ENCODE measurements at places on chromosomes 16 and 17.

GRCh38 chr16:67001726-67002125 lies 13.3 kb downstream of the CES4A start:
- DNase-seq = no peak

GRCh38 chr16:49469930-49470451 lies 96.4 kb downstream of the C16orf78 start:
- DNase-seq = no peak

DNA sequence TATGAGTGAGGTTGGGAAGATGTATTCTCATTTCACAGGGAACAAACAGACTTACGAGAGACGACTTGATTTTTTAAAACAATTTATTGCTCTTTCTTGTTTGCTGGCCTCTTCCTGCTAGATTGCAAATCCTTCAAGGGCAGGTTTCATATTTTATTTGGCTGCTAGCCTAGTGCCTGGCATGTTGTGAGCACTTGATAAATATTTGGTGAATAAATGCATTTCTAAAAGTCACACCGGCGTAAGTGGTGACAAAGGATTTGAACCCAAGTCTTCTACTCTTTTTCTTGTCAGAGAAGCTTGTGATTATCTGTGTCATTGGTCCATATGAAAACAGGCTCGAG lies 1.4 kb downstream of the WWP2 start:
- no peak for DNase-seq

GRCh38 chr17:47945080-47945479 lies 3.7 kb downstream of the PNPO start:
- DNase-seq = no peak

DNA sequence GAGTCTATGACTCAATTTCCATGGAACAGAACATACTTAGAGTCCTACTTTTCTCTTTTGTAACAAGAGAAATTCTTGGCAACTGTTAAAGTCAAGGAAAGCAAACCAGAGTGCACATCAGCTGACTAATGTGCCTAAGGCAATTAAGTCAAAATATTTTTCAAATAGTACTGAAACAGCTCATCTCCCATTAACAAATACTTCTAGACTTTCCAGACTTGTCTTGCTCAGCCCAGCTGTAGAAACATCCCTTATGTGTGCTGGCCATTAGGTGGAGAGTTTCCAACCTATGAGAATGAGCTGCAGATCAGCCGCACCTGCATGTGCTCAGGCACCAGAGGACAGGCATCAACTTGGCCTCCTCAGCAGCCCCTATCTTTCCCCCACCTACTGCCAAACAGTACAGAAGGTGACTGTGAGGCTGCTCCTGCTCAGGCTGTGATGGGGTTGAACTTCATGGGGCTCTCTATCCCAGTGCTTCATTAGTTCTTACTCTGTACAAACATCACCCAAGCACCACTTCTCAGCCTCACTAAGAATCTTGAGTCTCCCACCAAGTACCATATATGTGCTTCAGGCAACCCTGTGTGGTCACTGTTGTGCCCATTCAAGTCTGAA lies 32.2 kb downstream of the TEX2 start:
- DNase-seq = peak; percentile 49

DNA sequence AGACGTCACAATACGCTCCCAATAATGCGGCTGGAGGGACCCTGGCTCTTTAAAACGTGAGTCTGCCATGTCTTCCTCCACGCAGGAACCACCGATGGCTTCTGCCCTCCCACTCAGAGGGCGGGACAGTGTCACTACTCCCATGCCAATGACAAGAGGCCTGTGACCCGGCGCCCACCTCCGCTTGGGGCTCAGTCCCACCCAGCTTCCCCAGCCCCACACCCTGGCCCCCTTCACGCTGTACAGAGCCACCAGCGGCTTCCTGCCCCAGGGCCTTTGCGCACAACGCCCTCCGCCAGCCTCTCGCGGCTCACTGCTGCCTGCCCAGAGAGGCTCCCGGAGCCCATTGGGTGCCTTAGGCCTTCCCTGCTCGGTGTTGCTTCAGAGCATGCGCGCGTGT lies 29.5 kb upstream of the ZNF469 start:
- no peak for DNase-seq

DNA sequence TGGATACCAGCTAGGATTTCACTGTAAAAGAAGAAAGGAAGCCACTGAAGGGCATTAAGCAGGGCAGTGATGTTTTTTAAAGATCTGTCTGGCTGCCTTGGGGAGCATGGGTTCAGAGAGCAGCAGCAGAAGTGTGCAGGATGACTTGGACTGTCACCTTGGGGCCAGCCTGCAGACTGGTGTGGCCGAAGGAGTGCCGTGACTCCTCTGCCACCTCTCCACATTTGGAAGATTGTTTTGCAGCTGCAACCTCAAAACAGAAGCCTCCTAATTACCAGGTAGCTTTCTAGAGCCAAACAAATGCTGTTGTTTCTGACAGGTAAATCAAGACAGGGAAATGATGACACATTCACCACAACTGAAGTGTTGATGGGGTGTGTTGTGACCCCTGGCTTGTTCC lies 681.4 kb downstream of the WWOX start:
- no peak for DNase-seq

GRCh38 chr16:26442321-26442720 lies 624.4 kb upstream of the C16orf82 start:
- no peak for DNase-seq

Data from erythroblast (primary cell).